Suppressor macrophage treated with lipopolysaccharide for 4 hours (primary cell): ENCODE measurements at places on chromosomes 4 and X.

- peak; percentile 34 for DNase-seq
Measured at GRCh38 chr4:95181243-95181995, 367.4 kb downstream of the UNC5C start.

DNA sequence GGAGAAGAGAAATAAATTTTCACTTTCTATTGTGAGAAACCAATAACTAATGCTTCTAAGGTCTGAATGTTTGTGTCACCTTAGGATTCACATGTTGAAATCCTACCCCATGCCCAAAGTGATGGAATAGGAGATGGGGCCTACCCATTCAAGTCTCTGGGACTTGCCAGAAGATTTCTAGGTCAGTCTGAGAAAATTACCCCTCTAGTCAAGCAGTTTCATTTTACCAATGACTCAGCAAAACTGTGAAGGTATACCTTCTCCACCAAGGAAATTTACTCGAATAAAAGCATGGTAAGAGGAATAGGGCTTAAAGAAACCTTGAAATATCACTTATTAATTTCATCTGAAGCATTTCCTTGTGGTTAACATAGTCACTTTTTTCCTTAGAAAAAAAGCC is 23.5 kb upstream of the PAPSS1 start:
- no peak for DNase-seq

DNA sequence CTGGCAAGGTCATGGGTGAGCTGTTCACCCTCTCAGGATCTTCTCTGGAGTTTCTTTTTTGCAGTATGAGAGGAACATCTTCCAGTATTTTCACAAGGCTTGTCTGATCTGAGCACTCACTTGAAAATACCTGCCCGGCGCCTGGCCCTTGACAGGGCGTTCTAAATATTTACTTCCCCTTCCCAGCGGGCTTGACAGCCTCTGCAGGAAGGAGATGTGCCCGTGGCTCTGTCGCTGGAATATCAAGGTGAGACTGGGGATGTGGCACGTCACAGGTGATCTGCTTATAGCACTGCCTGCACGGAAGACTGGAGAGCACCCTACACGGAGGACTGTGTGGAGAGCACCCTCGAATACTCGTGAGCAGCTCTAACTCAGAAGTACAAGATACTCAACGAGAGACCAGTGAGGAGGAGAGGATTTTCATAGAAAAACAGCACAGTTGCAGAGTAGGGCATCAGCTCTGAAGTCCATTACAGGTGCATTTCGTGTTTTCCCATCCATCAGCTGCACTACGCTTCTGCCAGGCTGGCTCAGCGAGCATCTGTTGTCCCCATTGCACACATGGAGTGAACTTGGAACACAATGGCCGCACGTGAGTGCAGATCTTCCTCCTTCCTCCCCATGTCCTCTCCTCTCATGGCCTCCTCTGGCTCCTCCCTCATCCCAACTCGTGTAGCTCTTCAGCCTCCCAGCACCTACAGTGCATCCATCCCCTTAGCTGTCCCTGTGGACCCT is 32.1 kb downstream of the ZBTB49 start:
- no peak for DNase-seq

DNA sequence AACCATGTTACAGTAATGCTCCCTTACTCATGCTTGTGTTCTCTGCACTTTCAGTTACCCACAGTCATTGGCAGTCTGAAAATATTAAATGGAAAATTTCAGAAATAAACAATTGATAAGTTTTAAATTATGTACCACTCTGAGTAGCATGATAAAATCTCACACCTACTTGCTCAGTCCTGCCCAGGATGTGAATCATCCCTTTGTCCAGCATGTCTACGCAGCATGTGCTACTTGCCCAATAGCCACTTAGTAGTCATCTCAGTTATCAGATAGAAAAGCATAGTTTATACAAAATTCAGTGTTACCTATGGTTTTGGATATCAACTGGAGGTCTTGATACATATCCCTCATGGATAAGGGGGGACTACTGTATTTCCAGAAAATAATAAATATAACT is 577.1 kb downstream of the GALNTL6 start:
- DNase-seq, result no peak

- no peak for DNase-seq
Measured at GRCh38 chr4:661881-662761, 12.0 kb downstream of the ATP5ME start.

DNA sequence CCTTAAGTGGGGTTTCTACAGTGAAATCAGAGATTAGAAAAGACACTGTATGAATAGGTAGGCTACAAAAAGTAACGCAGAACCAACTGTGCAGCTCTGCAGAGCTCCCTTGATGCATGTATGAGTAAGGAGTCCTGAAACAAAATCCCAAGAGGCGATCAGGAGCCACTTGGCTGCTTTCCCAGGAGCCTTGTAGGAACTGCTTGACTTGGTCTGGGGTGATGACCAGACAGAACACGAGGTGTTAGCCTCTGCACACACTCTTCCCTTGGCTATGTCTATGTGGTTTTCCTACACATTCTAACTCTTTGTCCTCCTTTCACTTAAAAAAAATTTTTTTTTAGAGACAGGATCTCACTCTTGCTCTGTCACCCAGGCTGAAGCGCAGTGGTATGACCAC is 22.8 kb upstream of the AP1S2 start:
- DNase-seq, result no peak

DNA sequence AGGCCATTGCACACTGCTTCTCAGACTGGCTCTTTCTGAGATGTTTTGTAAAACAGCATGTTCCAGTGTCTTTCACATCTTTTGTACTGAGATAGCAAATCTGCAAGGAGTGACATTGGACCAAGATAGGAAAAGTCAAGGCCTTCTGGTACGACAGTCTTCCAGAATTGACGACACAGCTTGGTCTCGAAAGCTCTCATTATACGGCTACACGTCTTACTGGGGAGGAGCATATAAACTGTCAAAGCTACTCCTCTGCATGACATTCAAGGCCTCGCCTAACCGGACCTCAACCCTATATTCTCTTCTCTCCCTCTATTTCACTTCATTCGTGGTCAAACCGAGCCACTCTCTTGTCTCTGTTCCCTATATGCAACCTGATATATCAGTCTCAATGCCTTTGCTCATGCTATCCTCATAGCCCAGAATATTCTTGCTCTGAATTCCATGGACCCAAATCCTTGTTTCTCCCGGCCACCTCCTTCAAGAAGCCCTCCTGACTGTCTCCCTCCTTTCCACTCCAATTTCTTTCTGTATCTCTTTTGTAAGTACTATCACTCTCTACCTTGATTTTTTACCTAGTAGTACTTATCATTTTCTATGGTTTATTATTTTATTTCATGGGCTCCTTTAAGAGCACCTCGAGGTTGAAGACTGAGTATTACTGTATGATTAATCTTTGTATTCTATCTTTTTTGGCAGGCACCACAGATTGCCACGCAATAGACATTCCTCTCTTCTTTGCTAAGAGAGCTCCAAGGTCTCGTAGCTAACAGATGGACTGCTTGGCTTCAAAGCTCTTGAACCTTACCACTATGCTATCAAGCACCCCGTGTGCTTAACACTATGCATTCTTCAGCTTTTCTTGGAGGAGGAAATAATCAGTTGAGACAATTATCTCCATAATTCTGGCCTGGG is 35.1 kb downstream of the RBM47 start:
- DNase-seq, result no peak

- no peak for DNase-seq
Measured at GRCh38 chrX:20118065-20118824, 1.5 kb upstream of the MAP7D2 start.

DNA sequence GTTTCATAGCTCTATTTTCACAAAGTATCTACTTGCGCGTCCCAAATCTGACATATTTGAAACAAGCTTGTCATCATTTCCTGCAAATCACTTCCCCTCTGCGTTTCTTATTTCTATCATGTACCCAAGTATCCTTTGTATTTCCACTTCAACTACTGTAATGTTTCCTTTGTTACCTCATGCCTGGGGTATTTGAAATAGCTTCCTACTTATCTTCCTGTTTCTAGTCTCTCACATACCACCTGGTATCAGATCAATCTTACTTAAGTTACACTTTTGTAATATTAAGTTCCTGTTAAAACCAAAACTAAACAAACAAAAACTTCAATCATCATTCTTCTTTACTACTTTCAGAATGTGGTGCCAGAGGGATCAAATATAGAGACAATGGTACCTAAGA is 93.6 kb upstream of the SMAD1 start:
- no peak for DNase-seq

DNA sequence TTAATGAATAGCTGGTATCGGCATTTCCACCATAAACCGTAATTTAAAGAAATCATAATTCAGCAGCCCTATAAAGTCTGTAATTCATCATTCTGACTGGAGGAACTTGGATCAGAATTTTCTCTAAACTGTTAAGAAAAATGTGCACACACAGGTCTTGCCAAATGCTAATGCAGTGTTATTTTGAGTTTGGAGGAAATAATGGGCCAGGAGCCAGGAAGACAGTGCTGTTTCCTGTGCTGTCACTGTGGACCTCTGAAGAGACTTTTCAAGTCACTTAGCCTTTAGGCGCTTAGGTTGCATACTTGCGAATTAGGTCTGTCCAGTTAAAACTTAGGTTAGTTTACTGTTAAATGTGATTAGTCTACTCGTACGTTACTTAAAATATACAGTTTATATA is 137.5 kb upstream of the ANXA3 start:
- no peak for DNase-seq

- DNase-seq, result no peak
Measured at GRCh38 chr4:31408121-31408520, 688.0 kb downstream of the PCDH7 start.

GRCh38 chr4:92091335-92091734 is 212.4 kb upstream of the GRID2 start:
- DNase-seq, result no peak

GRCh38 chrX:39452401-39452800 is 645.4 kb downstream of the BCOR start:
- DNase-seq, result peak; percentile 45

GRCh38 chrX:154452823-154453222 is 5.3 kb upstream of the PLXNA3 start:
- DNase-seq, result no peak

DNA sequence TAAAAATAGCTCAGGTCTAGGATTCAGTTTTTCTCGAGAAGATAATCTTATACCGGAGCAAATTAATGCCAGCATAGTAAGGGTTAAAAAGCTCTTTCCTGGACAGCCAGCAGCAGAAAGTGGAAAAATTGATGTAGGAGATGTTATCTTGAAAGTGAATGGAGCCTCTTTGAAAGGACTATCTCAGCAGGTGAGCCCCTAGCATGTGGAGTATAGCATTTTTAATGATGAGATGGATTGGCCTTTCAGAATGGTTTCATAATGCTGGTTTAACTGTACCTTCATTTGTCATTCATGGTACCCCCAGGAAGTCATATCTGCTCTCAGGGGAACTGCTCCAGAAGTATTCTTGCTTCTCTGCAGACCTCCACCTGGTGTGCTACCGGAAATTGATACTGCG is 79.4 kb downstream of the SLC10A6 start:
- no peak for DNase-seq

- DNase-seq, result peak; percentile 67
Measured at GRCh38 chr4:54315561-54316538, 86.8 kb downstream of the PDGFRA start.

- DNase-seq, result peak; percentile 3
Measured at GRCh38 chr4:67332627-67333026, 212.7 kb downstream of the CENPC start.

- no peak for DNase-seq
Measured at GRCh38 chr4:151455212-151455611, 46.2 kb downstream of the FHIP1A start.

GRCh38 chr4:173547889-173548288 is 17.9 kb upstream of the HAND2 start:
- peak; percentile 42 for DNase-seq

GRCh38 chrX:120358737-120359456 is 3.0 kb upstream of the ATP1B4 start:
- DNase-seq, result peak; percentile 32

DNA sequence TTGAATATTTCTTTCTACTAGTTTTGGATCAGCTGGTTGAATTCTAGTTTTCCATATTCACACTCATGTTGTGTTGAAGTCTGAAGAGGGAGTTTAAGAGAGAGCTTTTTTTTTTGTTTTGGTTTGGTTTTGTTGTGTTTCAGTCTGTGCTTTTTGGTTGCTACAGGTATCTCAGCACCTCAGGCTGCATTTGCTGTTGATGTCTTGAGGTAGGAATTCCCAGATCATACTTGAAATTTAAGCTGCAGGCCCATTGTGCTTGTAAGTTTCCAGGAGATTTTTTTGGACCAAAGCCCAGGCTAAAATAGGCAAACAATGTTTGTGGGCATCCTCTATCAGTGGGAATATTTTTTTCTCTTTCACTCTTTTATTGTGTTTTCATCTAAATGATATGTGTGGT is 190.2 kb upstream of the AGA start:
- no peak for DNase-seq

DNA sequence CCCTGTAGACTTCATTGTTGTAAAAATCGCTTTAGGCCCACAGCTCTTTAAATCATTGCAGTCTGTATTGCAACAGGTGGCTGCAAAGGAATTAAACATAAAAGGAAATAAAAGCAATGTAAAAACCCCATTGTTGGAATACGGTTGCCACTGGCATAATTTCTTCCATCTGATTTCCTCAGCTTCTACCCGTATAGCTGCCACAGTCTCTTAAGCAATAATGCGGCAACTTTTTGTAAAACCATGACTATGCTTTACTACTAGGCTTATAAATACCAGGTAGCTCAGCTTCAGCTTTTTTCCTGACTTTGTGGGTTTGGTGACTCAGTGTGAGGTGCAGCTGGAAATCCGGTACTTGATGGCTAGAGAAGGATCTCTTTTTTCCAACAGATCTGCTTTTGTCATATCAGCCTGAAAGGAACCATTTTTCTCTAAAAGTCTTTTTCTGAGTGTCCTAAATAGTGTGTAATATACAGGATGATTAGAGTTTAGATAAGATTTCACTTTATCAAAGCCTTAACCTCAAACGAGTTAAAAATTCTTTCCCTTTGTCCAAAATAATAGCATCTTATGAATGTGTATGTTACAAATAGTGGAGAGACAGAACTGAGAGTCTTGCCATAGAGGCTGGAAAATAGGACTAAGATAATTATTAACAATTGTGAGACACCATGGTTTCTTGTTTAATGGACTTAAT is 268.0 kb downstream of the ADGRL3 start:
- no peak for DNase-seq

GRCh38 chr4:6509587-6509986 is 37.2 kb upstream of the PPP2R2C start:
- no peak for DNase-seq

DNA sequence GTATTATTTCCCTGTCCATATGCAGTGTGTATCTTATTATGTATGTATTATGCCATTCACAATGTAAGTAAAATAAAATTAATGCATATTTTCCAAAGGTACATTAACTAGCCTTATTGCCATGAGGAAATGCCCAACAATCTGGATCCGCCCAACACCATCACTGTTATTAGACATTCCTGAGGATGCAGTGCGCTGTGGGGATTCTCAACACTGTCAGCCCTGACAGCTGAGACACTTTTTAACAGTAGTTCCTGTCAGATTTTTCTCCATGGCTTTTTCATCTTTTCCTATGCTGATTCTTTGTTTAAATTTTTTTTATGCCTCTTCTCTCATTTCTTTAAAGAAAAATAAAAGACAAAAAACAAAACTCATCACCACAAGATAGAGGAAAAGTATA is 1632.9 kb upstream of the PABPC4L start:
- DNase-seq, result no peak
